Stimulated activated naive CD8-positive, alpha-beta T cell treated with anti-CD3 and anti-CD28 coated beads, Interleukin-15, amount 100 ng/mL, for 72 hours (primary cell): ENCODE measurements at places on chromosomes 5 and 9.

DNA sequence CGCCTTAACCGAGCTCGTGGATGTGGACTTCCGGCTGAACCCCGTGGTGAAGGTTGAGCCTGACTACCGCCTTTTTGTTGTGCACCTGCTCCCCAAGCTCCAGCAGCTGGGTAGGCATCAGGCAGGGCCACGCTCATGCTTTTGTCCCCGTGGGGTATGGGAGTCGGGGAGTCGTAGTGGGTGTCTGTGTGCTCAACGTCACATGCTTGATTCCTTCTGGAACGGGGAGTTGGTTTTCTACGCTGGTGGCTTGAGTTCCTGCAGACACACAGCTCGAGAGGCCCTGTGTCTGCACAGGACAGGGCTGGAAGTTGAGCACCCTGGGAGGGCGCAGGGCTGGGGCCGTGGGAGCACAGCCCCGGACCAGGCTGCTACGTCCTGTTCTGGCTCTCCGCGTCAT lies 8.0 kb downstream of the CEP72 start:
- peak; percentile 9 for DNase-seq

- DNase-seq = no peak
Observed at GRCh38 chr5:167765352-167765751, 526.1 kb upstream of the WWC1 start.

DNA sequence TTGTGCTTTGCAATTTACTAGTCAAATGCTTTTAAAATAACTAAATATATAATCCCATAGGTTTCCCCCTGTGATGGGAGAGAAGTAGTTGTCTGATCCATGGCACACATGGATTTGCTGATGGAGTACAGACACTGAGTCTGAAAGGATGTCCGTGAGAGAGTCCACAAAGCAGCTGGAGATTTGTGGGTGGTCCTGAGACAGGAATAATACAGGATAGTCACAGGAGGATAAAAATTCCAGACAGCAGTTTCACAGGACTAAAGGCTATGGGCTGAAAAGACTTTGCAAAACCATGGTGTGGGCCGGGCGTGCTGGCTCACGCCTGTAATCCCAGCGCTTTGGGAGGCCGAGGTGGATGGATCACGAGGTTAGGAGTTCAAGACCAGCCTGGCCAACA lies 58.7 kb upstream of the ZFR start:
- no peak for DNase-seq

DNA sequence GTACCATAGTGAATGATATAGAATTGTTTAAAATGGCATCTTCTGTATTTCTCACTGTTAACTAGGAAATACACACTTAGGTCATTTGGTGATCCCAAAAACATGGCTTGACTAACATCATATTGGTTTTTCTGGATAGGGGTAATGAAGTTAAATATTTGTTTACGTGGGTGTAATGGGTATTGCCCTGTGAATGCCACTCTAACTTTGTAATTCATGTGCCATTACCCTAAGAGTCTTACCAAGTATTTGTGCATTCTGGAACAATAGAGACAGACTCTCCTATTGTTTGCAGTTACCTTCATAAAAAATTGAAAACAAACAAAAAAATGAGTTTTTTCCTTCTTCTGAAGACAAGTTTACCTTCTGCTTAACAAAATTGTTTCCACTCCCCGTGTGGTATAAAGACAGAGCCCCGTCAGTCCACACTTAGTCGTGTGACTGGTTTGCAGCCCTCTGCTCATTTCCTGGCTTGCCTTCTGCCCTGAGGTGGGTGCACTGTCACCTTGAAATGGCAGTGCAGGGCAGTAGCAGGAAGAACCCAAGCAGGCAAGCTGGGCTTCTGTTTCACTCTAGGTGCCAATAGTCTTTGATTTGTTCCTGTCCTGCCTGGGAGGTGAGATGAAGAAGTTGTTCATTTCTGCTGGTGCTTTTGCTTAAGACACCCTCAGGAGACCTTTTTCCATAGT lies 9.6 kb upstream of the CATSPER3 start:
- DNase-seq = no peak

- DNase-seq = peak; percentile 92
Observed at GRCh38 chr9:137590469-137591383, at the start of gene ZMYND19. Gene ZMYND19 (minus strand): TSS chr9:137590512. CDS start chr9:137590263, 249 bp downstream.

DNA sequence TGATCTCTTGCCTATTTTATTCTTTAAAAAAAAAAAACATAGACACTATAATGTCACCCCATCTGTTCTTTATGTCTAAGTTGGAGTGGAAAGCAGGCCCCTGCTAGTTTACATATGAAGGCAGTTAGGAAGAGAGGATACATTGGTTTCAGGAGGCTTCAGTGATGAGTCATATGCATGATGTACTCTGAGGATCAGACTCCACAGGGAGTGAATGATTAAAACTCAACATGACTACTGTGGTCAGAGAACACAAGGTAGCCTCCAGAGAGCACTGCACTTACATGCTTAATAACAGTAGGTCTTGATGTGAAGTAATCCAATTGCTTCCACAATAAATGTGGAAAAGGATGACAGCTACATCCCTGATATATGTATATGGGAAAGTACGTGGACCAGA lies 22.7 kb upstream of the FSTL4 start:
- no peak for DNase-seq

GRCh38 chr5:157175071-157175612 lies 5.5 kb upstream of the ITK start:
- DNase-seq = peak; percentile 75

DNA sequence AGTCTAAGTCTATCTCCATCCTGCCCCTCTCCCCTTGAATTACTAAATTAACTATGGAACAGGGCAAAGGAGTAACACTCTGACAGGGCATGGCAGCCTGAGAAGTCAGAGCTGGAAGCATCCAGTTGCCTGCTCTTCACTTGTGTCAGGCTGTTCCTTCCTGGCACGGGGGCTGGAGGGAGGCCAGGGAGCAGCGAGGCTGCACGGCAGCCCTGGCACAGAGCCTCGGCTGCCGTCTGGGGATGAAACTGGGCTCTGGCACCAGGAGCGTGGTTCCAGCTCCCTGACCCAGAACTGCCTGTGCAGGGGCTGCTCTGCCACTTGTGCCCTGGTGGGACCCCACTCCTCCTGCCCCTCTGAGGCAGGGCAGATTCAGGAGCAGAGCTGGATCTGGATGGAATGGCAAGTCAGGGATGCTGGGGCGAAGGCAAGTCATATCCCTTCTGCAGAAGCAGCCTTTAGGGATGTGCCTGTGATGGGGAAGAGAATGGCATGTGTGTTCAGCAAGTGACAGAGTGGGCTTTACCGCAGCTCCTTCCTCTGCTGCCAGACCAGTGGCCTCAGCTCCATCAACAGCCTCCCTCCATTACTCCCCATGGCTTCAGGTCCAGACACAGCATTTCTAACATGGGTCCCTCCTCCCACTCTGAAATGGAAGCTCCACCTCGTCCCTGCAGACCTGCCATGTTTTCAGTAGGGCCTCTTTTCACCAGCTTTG lies 42.2 kb upstream of the PDE8B start:
- no peak for DNase-seq

DNA sequence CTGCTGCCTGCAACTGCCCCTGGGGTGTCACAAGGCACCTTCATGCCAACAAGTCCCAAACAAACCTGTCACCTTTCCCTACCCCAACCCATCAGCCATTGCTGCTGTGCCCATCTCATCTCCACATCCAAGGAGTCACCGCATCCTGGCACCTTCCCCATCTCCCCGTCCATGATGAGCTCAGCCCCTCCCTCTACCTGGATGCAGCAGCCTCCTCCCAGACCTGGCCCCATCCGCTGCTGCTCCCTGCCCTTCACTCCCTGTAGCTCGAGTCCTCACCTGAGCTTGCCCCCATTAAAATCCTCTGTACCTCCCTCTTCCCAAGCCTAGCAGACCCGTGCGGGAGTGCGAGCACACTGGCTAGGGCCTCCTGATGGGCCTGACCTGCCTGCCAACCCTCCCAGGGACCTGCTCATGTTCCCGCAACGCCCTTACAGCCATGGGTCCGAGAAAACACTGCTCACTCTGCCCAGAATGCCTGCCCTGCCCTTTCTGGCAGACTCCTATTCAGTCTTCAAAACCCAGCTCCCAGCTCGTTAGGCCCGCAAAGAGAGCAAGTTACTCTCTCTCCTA lies 110.6 kb downstream of the ADAMTS2 start:
- peak; percentile 3 for DNase-seq
